Cerebellar nuclear complex (tissue), 1 donor: ENCODE measurements at places on chromosomes 1 and 21.

- DNase-seq: no peak
These were observed 250.2 kb upstream of the C1orf174 start for GRCh38 chr1:4150262-4150661.

DNA sequence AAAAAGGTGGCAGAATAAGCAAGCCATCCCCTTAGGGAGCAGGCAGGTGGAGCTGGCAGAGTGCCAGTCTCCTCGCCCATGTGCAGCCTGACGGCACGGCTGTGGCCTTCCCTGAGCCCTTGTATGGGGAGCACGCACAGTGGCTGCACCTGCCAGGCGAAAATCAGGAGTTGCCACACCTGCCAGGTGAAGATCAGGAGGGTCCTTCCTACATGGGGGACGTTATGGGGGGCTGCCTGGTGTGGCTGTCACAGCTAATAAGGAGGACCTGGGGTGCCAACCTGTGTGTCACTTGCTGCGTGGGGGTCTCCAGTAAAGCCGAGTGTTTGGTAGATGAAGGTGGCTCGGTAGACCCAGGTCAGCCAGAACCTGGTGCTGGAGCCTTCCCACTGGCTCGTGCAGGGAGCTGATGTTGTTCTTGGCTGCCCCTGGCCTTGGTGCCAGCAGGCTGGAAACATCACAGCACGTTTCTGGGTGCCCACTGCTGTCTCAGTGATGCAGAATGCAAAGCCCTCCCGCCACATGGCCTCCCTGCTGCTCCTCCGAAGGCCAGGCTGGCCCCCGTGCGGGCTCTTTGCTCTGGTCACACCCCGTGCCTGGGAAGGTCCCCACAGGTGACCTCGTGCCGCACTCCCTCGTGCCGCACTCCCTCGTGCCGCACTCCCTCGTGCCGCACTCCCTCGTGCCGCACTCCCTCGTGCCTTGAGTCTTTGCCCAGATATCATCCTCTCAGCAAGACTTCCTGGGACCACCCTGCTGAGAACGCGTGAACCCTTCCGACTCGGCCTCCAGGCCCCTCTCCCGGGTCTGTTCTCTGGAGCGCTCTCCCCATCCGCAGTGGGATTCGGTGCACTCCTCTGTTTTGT lies 55.4 kb downstream of the SLC37A1 start:
- no peak for DNase-seq

DNA sequence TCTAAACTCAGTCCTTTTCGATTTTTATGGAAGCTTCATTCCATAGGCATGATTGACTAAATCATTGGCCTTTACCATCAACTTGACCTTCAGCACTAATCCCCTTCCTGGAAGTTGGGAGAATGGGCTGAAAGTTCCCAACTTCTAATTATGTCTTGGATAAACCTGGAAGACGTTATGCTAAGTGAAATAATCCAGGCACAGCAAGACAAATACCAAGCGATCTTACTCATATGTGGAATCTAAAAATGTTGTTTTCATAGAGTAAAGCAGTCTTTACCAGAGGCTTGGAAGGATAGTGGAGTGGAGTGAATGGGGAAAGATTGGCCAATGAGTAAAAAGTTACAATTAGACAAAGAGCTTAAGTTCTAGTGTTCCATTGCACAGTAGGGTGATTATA lies 1453.2 kb downstream of the PLA2G4A start:
- no peak for DNase-seq

DNA sequence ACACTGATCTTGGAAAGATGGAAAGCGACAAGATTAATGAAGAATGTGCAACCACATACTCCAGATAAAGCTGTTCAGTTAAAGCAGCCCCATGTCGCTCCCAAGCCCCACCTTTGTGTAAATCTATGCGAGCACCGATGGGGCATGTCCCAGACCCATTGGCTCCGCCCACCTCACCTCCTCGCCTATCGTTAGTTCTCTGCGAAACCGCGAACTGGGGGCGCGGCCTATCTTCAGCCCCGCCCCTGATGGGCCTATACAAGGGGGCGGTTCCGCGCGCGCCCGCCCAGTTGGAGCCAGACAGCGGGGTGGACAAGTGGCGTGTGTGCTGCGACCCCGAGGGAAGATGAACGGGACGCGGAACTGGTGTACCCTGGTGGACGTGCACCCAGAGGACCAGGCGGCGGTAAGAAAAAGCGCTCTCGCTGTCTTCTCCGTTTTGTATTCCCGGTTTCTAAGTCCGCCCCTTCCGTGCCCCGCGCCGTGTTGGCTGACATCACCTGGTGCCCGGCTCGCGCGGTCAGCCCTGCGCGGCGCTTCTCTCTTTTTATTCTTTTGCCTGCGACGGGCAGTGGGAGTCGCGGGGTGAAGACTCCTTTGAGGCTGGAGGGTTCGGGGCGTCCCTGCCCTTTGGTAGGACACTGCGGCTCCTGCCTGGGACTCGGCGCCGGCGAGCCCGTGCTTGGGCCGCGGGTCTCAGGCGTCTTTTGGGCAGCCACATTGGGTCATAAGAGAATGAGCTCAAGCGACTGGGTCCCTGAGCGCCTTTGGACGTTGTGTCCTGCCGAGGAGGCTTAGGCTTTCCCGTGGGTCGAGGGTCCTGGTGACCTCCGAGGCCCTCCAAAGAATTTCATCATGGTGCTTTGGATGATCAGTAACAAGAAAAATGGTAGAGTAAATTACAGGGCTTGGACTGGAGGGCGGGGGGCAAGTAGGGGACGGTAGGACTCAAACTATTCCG lies at the start of gene TUFT1:
Gene TUFT1 (plus strand): TSS at position 289 of the 961 bp plus-strand sequence. CDS start 58 bp downstream, at position 347.
- peak; percentile 67 for DNase-seq

GRCh38 chr1:108345776-108346531 lies 102.1 kb upstream of the NBPF4 start:
- no peak for DNase-seq
